Stimulated activated CD4-positive, alpha-beta T cell treated with anti-CD3 and anti-CD28 coated beads, TNF-alpha, amount 100 ng/mL, for 1 hour (primary cell): ENCODE measurements at places on chromosomes 2 and 18.

DNA sequence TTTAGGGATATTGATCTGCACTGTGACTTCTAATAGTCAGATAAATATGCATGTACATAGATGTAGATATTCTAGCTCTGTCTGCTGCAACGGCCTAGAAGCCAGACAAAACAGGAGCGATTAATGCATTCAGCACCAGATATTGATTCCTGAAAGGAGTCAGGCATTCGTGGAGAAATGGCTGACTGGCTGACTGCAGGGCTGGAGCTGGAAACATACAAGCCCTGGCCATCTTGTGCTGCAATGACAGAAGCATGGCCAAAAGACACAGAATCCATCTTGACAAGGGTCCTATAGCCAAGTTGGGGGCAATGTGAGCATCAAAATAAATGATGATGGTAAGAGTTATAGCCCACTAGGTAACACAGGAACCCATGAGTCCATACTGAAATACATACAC is 231.5 kb upstream of the KLHL29 start:
- DNase-seq, result no peak

- no peak for DNase-seq
These were observed 82.1 kb downstream of the TSN start for GRCh38 chr2:121837591-121837990.

DNA sequence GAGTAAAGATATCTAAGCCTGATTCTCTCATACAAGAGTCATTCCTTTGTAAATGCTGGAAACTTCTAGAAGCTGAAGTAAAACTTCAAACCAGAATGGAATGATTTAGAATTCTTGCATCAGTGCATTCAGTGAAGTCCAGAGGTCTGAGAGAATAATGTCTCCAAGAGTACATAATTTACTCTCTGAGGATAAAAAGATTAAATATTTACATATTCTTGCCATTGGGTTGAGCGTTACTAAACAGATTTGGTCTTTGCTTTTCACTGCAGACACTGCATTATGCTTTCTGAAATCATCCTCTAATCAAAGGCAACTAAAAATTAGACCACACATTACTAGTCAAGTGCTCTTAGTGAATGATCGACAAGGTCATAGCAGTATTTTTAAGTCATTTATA is 26.5 kb upstream of the KANSL1L start:
- no peak for DNase-seq

- no peak for DNase-seq
These were observed 21.8 kb downstream of the ZAP70 start for GRCh38 chr2:97735161-97735561.

DNA sequence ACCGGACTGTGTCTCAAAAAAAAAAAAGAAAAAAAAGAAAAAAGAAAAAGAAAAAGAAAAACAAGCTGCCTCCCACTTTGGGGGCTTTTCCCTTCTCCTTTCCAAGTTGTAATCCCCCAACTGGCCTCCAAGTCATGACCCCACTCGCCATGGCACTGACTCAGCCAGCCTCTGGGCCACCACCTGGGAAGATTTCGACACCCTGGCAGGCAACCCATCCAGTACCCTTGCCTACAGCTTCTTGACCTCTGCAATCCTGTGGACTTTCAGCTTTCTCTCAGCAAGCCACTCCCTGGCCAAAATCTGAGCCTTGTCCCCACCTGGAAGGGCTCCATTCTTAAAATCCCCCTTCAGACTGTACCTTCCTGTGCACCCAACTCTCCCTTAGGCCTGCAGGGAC is 22.3 kb upstream of the FOSL2 start:
- DNase-seq, result no peak

DNA sequence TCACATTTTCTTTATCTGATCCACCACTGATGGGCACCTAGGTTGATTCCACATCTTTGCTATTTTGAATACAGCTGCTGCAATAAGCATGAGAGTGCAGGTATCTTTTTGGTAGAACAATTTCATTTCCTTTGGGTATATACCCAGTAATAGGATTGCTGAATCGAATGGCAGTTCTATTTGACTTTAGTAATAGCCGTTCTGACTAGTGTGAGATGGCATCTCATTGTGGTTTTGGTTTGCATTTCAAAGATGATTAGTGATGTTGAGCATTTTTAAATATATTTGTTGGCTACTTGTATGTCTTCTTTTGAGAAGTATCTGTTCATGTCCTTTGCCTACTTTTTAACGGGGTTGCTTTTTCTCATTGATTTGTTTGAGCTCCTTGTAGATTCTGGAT is 72.3 kb downstream of the CCDC138 start:
- no peak for DNase-seq

- DNase-seq, result no peak
These were observed 205.0 kb upstream of the SMAD2 start for GRCh38 chr18:48135436-48135966.

DNA sequence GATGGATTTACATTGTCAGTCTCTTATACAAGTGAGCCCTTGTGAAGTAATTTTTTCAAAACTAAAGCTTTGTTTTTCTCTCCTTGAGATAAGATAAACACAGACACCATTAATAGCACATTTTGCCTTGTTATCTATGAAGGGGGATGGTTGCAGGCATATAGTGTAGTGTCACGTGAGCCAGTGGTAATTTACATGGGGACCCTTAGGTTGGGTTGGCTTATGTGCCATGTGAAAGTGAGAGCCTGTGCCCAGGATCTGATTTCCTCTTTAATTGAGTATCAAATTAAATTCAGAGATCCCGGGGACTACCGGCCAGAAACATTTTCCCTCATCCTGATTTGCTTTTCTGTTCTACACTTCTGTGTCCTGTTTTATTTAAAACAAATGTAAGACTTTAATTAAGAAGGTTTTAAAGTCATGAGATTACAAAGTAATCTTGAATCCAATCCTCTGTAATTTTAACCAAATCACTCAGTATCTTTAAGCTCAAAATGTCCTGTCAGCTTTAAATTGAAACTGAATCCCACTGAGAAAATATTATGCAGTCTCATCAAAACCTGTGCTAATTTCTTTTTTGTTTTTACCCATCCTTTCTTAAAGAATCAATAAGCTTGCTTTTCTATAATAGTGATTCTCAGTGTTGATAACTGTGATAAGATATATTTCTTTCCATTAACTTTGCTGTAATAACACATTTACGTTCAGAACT is 63.8 kb downstream of the PTPRM start:
- no peak for DNase-seq

- DNase-seq, result no peak
These were observed 100.4 kb downstream of the LDLRAD4 start for GRCh38 chr18:13318731-13319501.

DNA sequence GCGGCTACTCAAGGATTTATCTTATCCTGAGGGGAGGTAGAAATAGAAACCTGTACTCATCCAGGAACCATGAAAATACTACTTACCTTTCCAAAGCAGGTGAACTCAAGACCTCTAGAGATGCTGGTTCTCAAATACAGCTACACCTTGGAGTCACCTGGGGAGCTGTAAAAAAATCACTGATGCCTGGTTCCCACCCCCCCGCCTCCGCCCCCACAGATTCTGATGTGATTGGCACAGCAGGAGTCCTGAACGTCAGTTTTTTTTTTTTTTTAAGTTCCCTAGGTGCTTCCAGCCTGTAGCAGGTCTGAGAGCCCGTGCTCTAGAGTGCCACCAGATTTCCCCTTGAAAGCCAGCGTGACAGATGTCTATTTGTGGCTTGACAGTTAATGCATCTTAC is 113.6 kb downstream of the MRO start:
- no peak for DNase-seq

DNA sequence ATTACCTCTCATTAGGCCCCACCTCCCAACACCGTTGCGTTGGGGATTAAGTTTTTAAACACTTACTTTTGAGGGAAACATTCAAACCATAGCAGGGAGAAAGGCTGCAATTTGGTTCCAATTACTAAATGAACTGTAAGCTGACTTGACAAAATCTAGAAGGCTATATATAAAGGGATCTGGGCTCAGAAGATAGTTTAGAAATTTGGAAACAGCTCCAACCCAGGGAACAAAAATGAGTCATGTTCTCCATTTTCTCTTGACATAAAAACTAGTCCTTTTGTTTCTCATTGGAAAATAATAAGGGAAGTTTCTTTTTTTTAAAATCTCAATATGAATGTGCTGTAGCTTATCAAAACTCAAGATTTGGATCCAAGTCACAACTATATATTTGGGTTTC is 17.5 kb downstream of the MOGAT1 start:
- DNase-seq, result no peak

DNA sequence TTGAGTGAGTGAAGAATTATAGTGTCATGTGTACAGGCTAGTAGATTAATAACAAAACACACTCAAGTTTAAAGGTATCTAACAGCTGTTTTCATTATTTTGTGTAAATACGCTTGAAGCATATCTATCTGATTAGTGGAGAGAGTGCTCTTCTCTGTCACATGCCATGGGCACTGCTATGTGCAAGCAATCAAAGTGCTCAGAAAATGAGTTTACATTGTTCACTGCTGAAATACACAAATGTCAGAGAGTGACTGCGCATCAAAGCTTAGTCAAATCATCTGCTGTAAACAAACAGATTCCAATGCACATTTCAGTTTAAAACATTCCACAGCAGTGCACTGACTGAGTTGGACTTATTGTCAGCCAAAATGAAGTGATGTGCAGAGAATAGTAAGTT is 423.4 kb downstream of the ZEB2 start:
- DNase-seq, result no peak

- DNase-seq, result no peak
These were observed 1040.3 kb downstream of the SOCS6 start for GRCh38 chr18:71329114-71329513.

GRCh38 chr2:25743132-25743830 is 69.9 kb upstream of the DTNB start:
- DNase-seq, result no peak

DNA sequence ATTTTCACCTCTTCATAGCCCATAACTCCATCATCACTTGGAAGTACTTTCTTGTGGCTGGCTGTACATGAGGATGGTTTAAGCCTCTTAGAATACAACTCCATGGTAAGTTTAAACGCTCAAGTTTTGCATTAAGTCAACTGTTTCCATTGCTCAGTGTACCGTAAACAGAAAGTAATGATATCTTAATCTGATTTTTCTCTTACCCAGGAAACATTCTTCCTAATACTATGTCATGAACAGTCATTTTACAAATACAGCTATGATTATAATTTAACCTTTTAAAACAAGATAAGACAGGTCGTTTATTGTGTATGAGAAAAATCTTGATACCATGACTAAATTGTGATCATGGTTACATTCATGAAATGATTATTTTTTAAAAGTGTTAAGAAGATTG is 11.6 kb upstream of the DYNC2LI1 start:
- no peak for DNase-seq

- no peak for DNase-seq
These were observed 137.7 kb downstream of the ABCA12 start for GRCh38 chr2:215000721-215001120.

GRCh38 chr2:207884127-207884526 is 114.4 kb upstream of the FZD5 start:
- DNase-seq, result no peak

DNA sequence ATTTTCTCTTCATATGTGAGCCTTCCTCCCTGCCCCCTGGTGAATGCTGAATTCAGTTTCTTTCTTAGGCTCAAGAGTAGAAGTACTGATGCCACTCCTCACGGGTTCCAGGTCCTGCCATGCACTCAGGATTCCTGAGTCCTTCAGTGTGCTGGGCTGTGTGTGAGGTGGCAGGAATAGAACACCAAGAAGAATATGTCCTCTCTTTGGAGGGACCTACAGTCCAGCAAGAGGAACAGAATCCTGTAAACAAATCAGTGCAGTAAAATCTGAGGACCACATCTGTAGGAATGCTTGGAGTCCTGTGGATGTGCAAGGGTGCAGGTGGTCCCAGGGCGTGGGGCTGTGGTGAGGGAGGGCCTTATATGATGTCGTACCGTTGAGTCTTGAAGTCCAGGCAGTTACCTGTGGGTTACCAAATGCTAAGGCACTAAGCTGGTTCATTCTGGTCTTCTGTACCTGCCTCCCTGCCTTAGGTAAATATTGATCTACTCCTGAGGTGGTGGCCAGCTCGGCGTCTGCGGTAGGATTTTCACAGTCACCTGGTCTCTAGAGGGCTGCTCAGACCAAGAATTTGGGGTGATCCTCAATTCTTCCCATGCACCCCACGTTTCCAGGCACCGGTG is 5.5 kb downstream of the ASAP2 start:
- DNase-seq, result no peak

GRCh38 chr2:240921995-240922244 is 15.8 kb downstream of the CROCC2 start:
- DNase-seq, result no peak

DNA sequence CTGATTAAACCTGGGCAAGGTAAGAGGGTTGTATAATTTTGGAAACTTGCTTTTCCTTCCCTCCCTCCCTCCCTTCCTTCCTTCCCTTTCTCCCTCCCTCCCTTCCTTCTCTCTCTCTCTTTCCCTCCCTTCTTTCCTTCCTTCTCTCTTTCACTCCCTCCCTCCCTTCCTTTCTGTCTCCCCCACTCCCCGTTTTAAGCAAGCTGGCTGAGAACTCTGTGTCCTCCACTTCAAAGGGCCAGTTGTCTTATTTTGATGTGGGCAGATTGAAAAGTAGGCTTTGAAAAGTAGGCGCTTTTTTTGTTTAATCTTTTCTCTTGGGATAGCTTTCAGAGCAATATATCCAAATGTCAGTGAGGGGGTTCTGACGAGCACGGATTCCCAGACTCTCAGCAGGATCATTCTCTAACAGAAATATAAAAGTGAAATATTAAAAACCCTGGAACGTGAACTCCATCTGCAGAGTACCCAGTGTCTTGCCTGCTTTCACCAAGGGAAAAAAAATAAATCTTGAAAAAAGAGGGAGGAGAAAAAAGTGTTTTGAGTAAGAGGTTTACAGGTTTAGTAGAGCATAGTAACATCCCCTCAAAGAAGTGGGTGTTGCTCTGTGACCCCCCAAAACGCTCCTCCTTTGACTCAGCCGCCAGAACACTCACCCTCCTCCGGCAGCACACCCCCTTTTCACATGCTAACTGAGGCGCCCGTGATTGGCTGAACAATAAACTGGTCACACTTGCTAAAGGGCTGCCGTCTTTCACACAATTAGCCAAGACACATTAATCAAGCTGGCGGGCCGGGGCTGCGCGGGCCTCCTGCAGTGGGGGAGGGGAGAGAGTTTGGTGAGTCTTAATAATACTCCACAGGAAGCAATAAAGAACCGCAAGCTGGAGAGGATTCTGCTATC is 52.2 kb downstream of the CDK15 start:
- DNase-seq, result no peak

DNA sequence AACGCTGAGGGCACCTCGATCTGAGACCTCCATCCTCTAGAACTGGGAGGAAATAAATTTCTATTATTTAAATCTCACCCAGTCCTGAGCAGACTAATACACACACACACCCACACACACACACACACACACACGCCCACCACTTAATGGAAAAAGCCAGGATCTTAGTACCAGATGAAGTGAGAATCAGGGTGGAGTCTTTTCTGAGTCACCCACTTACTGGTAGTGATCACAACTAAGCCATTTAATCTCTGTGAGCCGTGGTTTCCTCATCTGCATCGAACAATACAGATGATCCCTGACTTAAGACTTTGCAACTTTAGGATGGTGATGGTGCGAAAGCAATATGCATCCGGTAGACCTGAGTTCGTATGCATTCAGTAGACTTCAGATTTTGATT is 18.6 kb downstream of the THNSL2 start:
- DNase-seq, result no peak

GRCh38 chr2:428591-428990 is 140.7 kb upstream of the ALKAL2 start:
- no peak for DNase-seq

GRCh38 chr2:62505750-62506420 is at the start of gene TMEM17:
TSS of gene TMEM17 (minus strand) at chr2:62506195. CDS start at chr2:62506129, 66 bp downstream.
- no peak for DNase-seq

GRCh38 chr2:27133195-27133875 is 1.1 kb downstream of the PREB start:
- no peak for DNase-seq

- no peak for DNase-seq
These were observed 158.5 kb downstream of the FTCDNL1 start for GRCh38 chr2:199692489-199692888.
